ENCODE measurements at places on chromosomes 2 and 18.

DNA sequence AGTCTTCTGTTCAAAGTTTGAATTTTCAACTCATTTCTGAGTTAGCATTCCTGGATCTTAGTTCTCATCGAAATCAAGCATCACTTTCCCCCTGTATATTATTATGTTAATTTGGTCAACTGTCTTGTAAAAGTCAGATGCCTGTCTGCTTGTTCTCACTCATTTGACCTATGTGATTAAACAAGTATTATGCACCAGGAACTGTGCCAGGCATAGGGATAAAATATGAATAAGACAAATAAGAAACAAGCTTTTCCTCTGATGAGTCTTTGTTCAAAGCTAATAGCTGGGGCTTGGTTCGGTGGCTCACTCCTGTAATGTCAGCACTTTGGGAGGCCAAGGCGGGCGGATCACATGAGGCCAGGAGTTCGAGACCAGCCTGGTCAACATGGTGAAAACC lies 19.7 kb upstream of the EMILIN2 start:
- no peak for DNase-seq

GRCh38 chr2:55000341-55000740 lies 49.9 kb downstream of the RTN4 start:
- no peak for DNase-seq

DNA sequence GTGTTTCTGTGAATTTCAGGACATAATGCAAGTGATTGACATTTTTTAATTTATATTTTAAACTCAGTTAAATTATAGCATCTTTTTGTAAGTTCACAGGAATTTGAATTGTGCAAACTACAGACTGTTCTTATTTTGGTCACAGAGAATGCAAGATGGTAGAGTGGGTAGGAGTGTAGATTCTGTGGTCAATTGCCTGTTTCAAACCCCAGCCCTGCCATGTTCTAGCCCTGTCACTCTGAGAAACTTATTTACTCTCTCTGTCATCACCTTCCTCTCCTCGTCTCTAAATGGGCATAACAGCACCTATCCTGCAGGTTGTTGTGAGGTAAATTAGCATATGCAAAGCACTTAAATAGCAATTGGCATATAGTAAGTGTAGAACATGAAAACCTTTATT lies 879.8 kb downstream of the CPS1 start:
- DNase-seq, result no peak

GRCh38 chr2:176261136-176261535 lies 8.1 kb upstream of the MTX2 start:
- DNase-seq, result no peak

- DNase-seq, result no peak
Observed at GRCh38 chr2:111116011-111116746, 4.5 kb upstream of the BCL2L11 start.

- no peak for DNase-seq
Observed at GRCh38 chr2:21260311-21260710, 136.5 kb downstream of the TDRD15 start.

- no peak for DNase-seq
Observed at GRCh38 chr2:22253171-22253570, 1129.4 kb downstream of the TDRD15 start.

GRCh38 chr2:156826341-156826933 lies 390.3 kb downstream of the GPD2 start:
- DNase-seq, result peak; percentile 88

DNA sequence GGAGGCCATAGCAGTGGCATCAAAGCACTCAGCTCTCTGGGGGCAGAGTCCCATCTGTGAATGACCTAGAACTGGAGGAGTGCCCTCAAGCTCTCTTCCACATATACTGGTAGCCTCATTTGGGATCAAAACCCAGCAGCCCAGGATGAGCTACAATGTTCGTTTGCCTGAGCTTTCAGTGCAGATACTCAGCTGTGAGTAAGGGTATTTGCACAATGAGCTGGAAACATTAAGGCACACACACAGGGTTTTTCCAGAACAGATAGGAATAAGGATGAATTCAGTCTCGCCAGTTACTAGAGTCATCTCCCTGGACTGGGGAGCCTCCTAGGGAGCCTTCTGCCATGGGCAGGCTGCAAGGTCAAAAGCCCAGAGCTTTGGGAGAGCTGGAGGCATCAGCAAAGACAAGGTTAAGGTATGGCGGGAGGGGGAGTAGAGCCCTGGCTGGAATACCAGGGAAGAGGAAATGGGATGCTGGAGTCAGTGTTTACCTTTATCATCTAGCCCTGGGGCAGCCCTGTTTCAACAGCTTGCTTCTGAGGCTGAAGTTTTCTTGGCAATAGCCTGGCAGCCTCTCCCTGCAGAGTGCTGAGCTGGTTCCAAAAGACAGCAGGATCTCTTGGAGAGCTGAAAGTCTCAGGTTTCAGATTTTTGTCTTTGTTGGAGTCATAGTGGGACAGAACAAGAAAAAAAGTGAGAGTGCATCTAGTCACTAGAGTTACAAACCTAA lies 187.7 kb downstream of the LOXHD1 start:
- DNase-seq, result no peak

GRCh38 chr18:64270121-64270520 lies 121.2 kb upstream of the LINC00305 start:
- DNase-seq, result no peak

- DNase-seq, result no peak
Observed at GRCh38 chr2:167990062-167990461, 257.3 kb downstream of the STK39 start.

DNA sequence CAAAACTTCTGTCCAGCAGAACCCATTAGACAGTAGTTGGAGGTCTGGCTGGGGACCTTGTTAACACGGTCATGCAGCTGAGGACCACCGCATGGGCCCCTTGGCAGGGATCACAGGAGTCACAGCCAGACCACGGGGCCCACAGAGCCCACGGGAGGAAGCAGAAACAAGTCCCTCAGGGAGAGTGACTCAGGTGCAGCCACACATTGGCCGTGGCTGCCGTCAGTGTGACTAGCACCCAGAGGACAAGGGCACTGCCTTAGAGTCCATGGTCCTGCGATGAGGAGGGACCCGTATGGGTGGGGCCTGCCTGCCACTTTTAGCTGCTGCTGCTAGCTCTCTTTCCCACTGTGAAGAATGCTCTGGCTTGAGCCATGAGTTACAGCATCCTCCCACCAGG lies 5.9 kb upstream of the RFX8 start:
- DNase-seq, result no peak

DNA sequence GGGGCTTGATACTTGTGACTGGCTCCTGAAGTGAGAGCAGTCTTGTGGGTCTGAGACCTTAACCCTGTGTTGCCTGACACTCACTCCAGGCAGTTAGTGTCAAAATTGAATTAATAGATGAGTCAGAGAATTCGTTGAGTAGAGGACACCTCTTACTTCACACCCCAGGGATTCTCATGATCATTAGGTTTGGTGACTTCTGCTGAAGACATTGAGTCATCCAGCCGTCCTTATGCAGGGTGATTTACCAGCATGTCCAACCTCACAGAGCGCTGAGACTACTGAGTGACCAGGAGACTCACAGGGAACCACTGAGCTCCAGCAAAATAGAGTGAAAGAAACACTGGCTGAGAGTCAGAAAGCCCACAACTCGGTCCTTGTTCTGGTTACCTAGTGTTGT lies 36.0 kb upstream of the EVA1A start:
- DNase-seq, result no peak

DNA sequence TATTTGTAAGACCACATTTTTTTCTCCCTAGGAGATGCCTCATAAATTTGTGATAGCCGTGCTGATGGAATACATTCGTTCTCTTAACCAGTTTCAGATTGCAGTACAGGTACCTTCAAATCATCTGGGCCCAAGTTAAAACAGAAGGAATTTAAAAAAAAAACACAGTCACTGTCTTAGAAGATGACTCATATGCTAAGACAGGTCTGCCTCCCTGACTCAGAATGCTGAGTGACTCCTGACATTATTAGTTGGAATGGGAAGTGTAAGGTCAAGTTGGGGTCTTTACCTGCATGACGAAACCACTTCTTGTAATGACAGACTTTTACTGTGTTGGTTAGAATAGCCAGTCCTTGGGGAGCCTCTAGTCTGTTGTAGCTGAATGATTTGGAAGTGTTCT lies 26.3 kb downstream of the RMC1 start:
- no peak for DNase-seq

DNA sequence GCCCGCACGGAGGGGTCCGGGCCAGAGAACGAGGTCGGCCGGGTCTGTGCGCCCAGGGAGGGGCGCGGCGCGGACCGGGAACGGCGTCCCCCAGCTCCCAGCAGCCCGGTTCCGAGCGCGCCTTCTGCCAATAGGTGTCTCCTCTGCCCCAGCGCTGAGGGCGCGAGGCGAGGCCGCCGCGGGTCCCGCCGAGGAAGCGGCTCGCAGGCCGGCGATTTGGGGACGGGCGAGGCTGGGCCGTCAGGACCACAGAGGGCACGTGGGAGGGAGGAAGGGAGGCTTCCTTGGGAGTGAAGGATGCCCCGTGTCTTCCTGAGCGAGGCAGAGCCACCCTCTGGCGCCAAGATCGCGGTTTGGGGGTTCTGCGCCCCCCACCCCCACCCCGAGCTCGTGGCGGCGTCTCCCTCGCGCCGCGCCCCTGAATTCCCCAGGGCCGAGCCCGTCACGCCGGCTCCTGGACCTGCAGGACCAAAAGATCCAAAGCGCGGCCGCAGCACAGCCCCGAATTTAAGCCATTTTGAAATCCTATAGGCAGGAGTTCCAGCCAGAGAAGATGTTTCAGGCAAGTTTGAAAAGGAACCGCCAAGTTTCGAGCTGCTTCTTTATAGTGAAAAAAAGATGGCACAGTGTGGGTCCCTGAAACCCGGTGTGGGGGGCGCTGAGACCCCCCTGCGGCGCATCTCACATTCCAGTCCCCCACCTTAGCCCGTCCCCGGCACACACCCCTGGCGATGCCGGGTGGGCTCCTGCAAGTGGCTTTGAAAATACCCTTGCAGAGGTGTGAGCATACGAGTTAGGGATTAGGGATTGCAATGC lies 909 bp downstream of the NFATC1 start:
- peak; percentile 84 for DNase-seq

GRCh38 chr18:36153203-36153602 lies 23.5 kb downstream of the ELP2 start:
- no peak for DNase-seq

DNA sequence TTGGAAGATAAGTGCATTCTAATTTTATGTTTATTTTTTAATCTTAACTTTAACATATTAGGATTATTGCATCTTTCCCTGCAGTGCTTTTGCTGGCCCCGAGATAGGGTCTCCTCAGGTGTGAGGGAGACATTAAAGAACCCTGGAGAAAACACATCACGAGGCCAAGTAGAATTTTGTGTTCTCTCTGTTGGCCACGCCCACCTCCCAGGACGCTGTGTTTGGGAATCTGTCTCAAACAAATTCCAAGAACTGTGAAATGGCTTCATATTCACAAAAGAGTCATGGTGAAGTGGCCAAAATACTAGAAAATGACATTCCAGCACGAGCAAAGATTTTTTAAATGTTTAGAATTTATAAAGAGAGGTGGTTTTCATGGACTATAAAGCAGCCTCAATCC lies 27.3 kb downstream of the RNF144A start:
- DNase-seq, result no peak

Data from muscle of back (tissue), 13 donors.